ENCODE measurements at places on chromosomes 6 and 20.

- DNase-seq: no peak
Measured at GRCh38 chr6:35703554-35703953, 14.8 kb upstream of the FKBP5 start.

DNA sequence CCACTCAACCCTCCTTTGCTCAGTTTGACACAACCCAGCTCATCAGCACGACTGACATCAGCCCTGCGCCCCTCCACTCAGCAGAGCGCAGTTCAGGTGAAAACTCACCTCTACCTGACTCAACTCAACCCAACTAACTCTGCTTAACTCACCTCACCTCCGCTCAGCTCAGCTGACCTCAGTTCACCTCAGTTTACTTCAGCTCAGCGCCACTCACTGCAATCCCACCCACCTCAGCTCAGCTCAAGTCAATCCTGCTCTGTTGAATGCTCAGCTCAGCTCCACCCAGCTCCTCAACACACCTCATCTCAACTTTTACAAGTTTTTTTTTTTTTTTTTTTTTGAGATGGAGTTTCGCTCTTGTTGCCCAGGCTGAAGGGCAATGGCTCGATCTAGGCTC is 39.6 kb downstream of the CEBPB start:
- DNase-seq: no peak

- no peak for DNase-seq
Measured at GRCh38 chr20:50784464-50784863, 10.4 kb upstream of the BCAS4 start.

DNA sequence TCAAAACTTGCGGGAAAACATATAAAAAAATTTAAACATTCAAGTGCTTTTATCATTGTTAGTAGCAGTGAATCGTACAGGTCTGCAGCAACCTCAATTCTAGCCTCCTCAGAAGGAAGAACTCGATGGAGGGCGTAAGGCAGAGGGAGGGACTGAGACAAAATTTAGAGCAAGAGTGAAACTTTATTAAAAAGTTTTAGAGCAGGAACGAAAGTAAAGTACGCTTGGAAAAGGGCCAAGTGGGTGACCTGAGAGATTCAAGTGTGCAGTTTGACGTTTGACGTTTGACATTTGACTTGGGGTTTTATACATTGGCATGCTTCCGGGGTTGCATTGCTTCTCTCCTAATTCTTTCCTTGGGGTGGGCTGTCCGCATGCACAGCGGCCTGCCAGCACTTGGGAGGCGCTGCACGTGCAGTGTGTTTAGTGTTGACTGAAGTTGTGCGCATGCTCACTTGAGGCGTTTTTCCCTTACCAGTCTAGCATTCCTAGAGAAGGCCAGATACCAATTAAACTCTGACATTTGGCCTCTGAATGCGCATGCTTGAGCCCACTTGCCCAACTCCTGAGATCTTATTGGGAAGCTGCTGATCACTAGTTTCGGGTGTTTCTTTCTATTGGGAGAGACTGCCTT is 82.6 kb downstream of the TBX18 start:
- no peak for DNase-seq

GRCh38 chr6:119313937-119314884 is 35.4 kb downstream of the MAN1A1 start:
- DNase-seq: no peak

DNA sequence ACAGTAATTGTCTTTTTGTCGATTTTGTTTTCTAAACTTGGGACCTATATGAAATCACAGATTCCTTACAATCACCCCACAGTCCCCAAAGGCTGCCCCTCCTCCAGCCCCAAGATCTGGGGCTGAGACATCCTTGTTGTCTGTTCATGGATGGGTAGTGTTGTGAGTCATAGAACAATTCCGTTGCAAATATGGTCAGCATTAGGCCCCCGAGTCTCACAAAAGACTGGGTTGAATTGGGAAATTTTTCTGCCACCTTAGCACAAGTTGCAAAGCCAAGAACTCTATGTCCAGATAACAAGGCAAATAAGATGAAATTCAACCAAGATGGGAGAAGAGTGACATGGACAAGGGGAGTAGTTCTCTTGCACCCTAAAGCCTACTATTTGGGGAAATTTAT is 10.5 kb upstream of the TAB2 start:
- no peak for DNase-seq

DNA sequence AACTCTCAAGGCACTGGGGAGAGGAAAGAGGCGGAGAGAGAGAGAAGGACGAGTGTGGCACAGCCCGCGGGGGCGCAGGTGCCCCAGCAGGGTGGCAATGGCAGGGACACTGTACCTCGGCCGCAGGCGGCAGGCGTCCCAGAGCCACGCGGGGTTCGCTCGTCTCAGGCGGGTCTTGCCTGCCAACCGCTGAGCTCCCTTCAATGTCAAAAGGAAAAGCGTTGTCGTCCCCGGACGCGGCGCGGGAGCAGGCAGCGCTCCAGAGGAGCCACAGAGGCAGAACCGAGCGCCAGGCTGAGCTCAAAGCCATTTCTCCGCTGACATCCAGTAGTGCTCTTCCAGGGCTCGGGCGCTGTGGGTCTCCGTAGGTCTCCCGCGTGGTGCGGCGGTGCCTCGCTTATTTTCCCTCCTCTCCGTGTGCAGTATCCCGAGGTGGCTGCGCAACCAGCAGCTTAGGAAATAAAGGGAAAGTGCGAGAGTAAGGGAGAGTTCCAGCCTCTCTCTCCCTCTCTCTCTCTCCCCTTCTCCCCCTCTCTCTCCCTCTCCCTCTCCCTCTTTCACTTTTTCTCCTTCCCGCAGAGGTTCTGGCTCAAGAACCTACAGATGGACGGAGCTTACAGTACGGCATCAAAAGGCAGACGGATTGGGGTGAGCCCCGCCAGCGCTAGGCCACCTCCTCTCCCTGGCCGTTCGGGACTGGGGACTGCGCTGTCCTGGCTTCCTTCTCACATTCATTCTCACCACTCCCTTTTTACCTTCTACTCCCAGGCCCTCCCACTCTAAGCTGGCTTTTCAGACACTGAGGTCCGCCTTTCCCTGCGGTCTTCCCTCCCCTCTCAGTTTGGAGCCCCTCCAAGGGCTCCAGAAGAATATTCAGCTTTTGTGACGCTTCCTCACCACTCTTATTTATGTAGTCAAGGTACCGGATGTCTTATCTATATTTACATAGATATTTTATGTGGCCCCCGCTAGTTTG is at the start of gene LAMA4:
TSS of gene LAMA4 (minus strand) at position 727 of the 976 bp plus-strand sequence. CDS start at position 310, 417 bp downstream.
- DNase-seq: peak; percentile 50

- no peak for DNase-seq
Measured at GRCh38 chr6:30700340-30700739, 9.6 kb upstream of the NRM start.

DNA sequence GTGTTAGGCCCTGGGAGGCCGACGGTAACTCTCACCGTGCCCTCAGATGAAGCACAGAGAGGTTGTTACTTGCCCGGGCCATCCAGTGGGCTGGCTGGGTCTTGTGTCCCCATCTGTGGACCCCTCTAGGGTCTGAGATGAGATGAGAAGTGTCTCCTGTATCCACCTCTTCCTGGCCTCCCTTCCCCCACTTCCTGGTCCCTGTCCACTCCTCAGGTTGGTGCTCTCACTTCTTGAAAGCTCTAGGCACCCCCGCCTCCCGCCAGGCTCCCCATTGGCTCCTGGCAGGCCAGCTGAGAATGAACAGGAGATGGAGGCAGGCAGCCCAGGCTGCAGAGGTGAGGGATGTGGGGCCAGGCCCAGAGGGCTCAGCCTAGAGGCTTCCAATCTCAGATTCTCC is 1.5 kb downstream of the MMP24OS start:
- no peak for DNase-seq

DNA sequence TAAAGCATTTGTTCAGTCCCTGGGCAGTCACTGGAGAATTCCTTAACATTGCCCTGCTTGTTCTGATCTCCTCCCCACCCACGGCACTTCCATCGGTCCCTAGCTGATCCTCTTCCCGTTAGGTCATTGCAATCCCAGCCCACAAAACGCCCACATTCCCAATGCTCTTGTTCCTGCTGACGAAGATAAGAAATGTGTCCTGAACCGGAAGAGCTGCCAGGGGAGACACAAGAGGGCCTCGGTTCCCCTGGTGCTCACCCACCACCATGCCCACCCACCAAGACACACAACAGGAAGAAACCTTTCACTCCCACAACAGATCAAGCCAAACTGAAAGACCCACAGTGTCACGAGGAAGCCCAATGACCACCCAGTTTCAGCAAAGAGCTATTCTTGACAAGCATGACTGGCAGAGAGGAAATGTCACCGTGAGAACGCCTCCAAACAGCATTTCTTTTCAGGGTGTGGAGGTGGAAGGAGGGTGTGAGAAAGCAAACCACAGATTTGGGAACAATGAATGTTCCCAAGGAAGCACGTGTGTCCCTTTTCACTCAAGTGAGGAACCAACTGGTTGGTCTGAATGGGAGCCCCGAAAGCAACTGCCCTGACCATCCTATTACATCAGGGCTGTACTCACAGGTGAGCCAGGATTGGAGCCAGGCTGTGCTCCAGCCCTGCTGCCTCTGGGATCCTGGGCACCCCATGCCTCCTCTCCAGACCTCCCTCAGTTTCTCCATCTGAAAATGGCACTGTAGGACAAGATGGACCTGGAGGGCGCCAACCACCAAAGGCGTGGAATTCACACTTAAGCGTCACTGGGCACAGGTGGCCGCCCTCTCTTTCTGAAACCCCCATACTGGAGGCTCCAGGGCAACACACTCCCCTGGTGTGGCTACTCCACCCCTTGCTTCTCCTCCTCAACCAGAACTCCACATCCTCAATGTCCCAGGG is 97.5 kb downstream of the ZMYND8 start:
- peak; percentile 17 for DNase-seq

DNA sequence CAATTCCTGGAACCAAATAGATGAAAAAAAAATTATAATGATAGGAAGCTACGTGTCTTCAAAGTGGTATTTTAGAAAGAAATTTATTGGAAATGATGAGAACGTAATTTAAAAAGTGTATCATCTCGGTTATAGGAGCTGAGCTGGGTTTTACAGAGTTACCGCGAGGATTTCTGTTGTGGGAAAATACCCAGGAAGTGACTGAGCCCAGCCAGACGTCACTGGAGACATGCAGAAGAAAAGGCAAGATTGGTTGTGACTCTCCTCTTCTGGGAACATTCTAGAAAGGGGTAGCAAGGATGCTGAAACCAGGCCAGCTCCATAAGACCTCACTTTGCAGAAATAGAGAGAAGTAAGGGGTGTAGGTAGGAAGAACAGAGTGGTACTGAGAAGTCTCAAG is 95.9 kb upstream of the ADGRF1 start:
- DNase-seq: no peak

GRCh38 chr20:20992277-20992676 is 113.9 kb downstream of the LINC00237 start:
- DNase-seq: no peak

- no peak for DNase-seq
Measured at GRCh38 chr6:21845439-21846140, 252.0 kb downstream of the SOX4 start.

DNA sequence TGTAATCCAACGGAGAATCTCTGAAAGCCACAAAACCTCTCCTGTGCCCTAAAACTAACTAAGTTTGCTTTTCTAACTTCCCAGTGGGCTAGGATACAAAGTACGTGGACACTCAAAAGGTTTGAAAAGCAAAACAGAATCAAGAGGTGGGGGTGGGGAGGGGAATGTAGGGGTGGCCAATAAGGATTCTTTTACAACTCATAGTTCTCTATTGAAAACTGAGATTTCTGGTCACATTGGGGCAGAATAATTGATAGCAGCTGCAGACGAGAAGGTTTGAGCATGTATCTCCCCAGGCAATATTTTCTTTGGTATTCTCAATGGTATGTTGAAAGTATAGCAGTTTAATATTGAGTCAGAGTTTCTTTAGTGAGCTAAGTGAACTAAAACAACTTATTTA is 376.7 kb upstream of the CITED2 start:
- no peak for DNase-seq

GRCh38 chr6:101605874-101606273 is 212.4 kb downstream of the GRIK2 start:
- DNase-seq: peak; percentile 62

GRCh38 chr6:90386399-90387382 is 90.0 kb upstream of the BACH2 start:
- DNase-seq: no peak

GRCh38 chr20:47493175-47493962 is 8.3 kb upstream of the NCOA3 start:
- DNase-seq: peak; percentile 93

GRCh38 chr6:117399924-117400323 is 25.8 kb downstream of the ROS1 start:
- DNase-seq: peak; percentile 41
